ENCODE measurements at places on chromosomes 13 and 19.

- no peak for DNase-seq
Observed at GRCh38 chr19:18329035-18329376, 6.1 kb upstream of the LSM4 start.

- DNase-seq = no peak
Observed at GRCh38 chr19:51551673-51552432, 19.2 kb upstream of the ZNF175 start.

DNA sequence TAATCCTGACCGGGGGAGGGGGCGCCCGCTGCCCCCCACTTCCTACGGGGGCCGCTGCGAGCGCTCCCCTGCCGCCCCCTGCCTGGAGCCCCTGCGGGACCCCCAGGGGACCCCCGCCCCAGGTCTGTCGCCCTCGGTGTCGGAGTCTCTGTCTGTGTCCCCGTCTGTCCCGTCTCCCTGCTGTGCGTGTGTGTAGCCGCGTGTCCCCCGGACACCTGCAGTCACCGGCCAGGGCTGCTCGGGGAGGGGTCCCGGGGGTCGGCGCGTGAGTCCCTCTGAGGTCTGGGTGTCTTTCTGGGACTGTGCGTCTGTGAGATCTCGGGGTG lies 7.7 kb upstream of the NFIC start:
- no peak for DNase-seq

DNA sequence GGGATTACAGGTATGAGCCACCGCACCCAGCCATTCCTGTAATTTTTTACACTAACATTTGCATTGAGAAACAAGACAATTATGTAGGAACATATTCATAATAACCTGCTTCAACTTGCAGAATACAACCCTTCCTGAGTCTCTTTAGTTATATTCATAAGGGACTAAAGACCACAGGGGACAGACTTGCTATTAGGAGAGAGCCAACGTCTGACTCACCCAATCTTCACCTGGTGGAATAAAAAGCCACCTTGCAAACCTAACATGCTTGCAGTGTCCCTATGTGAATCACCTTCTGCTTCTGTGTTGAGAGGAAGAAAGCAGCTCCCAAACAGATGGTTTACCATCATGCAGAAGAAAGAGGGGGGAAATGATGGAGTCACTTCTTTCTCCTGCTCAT lies 456.1 kb downstream of the PCDH9 start:
- no peak for DNase-seq

- DNase-seq = peak; percentile 14
Observed at GRCh38 chr13:36918246-36919131, 1.5 kb downstream of the SMAD9 start.

DNA sequence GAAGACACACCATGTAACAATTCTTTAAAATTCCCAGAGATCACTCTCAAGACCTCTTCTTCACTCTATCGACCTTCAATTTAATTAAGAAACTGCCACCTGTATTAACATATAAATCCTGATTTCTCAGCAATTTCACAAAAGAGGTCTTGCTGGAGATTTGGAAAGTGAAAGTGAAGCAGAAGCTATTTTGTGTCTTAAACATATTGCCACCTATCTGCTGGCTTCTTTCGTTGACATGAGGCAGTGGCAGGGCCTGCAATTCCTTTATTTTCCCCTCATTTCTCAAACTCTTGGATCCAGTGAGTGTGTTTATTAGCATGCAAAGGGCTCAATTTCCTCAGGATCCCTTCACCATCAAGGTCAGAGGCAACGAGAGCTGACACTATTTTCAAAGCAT lies 780.2 kb upstream of the SLITRK1 start:
- DNase-seq = no peak
